D341Med (cell line): ENCODE measurements at places on chromosomes 6 and 20.

DNA sequence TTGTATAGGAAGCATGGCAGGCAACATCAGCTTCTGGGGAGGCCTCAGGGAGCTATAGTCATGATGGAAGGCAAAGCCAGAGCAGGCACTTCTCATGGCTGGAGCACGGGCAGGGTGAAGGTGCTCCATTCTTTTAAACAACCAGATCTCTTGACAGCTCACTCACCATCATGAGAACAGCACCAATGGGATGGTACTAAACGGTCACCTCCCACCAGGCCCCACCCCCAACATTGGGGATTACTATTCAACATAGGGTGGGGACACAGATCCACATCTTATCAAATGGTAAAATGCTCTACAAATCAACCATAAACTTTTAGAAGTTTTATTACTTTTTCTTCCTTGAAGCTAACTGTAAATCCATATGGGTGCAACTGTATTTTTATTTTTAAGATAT lies 61.5 kb downstream of the MAP3K4 start:
- DNase-seq: no peak

DNA sequence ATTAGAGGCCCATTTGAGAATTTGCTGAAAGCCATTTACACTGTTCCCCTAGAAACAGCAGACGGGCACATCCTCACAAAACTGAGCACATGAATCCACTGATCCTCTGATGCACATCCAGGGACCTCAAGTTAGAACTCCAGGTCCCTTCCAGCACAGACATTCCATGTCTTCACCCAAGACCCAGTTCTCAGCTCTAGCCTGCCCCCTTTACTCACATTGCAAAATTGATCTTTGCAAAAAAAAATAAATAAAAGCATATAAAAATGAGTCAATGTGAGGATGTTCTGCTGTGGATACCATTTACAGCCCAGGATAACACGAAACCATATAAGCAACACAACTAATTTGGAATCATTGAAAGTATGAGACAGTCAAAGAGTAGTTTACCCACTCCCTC lies 458.2 kb upstream of the JARID2 start:
- DNase-seq: no peak

GRCh38 chr6:90424580-90424979 lies 127.9 kb upstream of the BACH2 start:
- no peak for DNase-seq

DNA sequence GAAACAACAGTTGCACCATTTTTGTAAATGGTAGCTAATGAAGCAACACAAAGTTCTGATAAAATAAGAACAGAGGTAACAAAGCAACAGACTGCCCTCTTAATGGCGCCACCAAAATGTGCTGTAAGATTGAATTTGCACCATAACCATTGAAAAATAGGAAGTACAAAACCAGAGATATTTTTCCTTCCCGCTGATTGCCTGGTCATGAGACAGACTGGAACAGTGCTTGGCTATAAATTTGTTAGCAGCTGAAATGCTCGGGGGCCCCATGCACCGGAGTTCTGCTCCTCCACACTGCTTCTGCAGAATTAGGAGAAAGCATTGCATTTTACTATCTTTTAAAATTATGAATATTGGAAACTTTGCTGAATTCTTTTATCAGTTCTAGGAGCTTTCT lies 164.4 kb upstream of the QKI start:
- no peak for DNase-seq

- DNase-seq: no peak
Observed at GRCh38 chr6:80217794-80218193, 111.3 kb downstream of the BCKDHB start.

GRCh38 chr20:53833333-53834061 lies 236.9 kb downstream of the BCAS1 start:
- no peak for DNase-seq

GRCh38 chr6:162337412-162337811 lies 390.2 kb downstream of the PRKN start:
- no peak for DNase-seq

DNA sequence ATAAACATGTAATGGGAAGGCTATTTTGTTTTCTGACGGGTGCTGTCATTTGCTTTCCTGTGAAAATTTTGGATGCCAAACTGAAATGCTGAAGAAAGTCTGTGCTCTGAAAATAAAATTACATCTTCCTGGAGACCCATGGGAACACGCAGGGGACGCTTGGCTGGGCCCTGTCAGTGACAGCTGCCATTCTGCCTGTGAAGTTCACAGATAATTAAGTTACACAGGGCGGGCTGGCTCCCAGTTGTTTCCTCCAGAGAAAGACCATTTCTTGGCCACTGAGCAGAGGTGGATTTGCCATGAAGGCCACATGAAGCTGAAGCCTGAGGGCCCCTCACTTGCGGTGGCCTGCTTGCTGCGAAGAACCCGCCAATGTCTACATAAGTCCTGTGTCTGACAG lies 93.5 kb downstream of the TMEM170B start:
- no peak for DNase-seq

- DNase-seq: no peak
Observed at GRCh38 chr6:156647140-156647784, 129.9 kb upstream of the ARID1B start.

DNA sequence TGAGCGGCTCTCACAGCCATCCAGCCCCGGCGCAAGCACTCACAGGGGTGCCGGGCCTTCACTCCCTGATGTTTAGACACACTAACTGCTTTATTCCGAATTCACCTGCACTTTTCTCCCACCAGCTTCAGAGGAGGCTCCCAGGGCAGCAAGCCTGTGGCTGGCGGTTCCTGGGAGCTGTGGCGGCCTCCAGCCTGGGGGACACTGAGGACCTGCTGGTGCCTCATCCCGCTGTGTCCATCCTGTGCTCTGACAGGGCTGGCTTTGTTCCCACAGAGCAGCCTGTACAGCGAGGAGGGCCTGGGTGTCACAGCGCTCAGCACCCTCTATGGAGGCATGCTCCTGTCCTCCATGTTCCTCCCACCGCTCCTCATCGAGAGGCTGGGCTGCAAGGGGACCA lies 3.1 kb downstream of the UNC93A start:
- DNase-seq: no peak

DNA sequence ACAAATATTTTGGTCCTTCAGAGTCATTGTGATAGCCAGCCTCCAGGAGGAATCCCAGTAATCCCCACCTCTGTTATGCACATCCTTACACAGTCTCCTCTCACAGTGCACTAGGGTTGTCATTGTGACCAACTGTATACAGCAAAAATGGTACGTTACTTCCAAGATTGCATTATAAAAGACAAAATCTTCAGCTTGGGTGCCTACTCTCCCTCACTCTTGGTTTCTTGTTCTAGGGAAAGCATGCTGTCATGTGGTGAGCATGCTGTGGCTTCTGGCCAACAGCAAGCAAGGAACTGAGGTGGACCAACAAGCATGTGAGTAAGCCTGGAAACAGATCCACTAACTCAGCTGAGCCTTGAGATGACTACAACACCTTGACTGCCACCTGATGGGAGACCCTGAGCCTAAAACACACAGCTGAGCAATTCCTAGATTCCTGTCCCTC lies 130.1 kb upstream of the DST start:
- no peak for DNase-seq

- DNase-seq: no peak
Observed at GRCh38 chr6:111573131-111573883, 32.4 kb downstream of the TRAF3IP2 start.

- no peak for DNase-seq
Observed at GRCh38 chr20:39067526-39068216, 105.5 kb downstream of the DHX35 start.

DNA sequence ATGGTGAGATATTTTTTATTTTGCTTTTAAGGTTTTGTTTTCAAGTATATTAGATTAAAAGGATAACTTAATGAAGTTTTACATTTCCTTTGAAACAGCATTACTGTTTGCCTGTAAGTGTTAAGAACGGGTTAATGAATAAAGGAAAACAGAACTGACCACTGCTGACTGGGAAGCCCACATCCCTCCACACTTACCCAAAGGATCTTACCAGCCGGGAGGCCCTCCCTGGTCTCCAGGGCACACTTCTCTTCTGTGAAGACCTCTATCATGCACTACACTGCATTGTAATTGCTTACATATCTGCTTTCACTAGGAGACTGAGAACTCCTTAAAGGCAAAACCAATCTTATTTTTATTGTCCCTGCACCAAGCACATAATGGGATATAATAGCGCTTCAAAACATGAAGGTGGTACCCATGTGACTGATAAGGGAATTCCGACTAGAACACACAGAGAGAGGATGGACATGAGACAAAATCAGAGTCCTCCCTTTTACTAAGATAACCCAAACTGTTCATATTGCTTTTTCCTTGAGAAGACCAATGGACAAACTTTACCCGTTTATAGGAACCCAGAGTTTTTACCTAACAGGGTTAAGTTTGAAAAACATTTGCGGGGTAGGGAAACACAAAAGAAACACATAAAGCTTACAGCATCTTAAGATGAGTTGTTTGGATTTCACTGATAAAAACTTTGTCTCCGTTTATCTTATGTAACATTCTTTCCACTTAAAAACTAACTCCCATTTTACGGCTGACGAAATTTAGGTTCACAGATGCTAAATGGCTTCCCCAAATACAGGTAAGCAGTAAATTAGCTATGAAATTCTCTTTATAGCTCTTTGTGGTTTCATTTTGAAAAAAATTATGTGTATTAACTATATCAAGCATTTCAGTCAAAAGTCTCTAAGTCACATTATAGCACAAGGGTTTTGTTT lies 8.7 kb downstream of the EZR start:
- DNase-seq: no peak

DNA sequence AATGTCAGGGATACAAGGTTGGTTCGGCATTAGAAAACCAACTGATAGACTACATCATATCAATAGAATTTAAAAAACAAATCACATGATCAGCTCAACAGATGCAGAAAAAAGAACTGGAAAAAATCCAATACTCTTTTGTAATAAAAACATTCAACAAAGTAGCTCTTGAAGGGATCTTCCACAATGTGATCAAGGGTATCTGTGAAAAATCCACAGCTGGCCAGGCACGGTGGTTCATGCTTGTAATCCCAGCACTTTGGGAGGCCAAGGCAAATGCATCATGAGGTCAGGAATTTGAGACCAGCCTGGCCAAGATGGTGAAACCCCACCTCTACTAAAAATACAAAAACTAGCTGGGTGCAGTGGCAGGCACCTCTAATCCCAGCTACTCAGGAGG lies 63.1 kb downstream of the ASCC3 start:
- no peak for DNase-seq

GRCh38 chr6:144690133-144690532 lies 405.0 kb downstream of the UTRN start:
- DNase-seq: no peak

- DNase-seq: no peak
Observed at GRCh38 chr6:146884728-146885127, 286.0 kb downstream of the ADGB start.
